Astrocyte (in vitro differentiated cells and primary cell): ENCODE measurements at places on chromosomes 4 and X. TPM values are rescaled to one million over a fixed set of nuclear protein-coding genes. Genes with fewer than 3 reads are reported as not detected.

GRCh38 chr4:87745064-87745807 lies 54.1 kb upstream of the IBSP start:
- no peak for DNase-seq

DNA sequence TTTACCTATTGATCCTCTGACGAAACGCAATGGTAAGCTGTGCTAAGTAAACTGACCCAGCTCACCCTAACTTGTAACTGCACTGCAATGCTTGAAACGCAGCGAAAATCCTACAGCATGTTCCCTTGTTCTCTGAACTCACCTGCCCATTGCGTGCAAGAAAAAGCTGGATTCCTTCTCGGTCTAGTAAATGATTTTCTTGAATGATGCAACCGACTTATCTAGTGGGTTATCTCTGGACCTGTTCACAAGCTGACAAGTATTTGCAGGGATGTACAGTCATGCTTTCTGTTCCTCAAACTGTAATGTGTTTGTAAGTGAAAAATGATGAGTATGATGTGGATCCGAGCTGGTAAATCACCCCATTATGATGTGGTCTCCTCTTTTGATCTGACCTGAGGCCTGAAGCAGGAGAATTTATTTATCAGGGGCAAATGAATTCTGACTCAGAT lies 140.1 kb downstream of the BTC start:
- DNase-seq, result peak; percentile 67

DNA sequence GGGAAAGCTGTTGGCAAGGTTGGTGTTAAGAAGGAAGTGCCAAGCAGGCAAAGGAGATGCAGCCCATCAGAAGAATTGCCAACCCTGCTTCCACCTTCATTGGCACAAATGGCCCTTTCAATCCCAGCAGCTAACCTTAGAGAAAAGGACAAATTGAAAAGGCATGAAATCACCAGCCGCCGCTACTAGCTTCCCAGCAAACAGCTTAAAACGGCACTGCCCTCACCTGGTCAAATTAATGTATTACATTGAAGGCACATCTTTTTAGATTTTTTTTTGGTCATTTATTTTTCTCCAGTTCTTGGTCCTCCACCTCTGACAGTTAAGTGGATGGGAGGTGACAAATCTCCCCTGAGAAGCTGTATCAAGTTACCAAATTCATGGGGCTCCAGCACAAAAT lies 51.0 kb upstream of the NHSL2 start:
- DNase-seq, result peak; percentile 17

GRCh38 chr4:5851637-5852301 lies 41.1 kb downstream of the CRMP1 start:
- no peak for DNase-seq

DNA sequence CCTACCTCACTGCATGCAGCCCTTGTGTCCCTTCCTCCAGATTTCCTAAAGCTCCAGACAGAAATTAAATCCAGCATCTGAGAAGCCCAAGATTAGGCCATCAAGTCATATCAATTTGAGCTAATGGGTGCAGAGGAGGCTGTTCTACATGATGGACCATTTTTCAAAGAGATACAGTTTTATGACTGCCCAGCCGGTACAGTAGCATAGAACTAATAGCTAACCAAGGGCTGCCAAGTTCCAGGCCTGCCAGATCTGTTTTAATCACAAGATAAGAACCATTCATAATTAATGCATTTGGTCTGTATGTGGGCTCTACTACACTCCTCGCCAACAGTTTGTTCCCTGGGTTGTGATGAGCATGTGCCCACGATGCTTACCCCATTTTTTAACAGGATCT lies 73.9 kb upstream of the PLAC1 start:
- DNase-seq, result no peak

DNA sequence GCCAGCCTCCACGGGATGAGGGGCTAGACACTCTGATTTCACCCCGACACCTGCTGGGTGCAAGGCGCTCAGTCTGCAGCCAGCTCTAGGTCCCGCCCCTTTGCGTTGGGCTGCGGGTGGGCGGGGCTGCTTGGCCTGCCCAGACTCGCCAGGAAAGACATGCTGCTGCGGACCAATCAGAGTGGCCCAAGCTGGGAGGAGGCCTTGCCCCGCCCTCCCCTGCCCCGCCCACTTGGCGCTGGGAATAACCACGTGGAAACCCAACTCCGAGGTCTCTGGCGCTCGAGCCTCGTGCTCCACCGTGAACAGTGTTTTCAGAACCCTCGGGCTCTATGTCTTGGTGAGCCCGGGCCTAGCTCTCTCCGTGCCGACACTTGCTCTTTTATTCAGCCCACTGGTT lies 5.3 kb upstream of the VMA21 start:
- no peak for DNase-seq

GRCh38 chr4:10656988-10657387 lies 27.6 kb downstream of the CLNK start:
- peak; percentile 69 for DNase-seq

DNA sequence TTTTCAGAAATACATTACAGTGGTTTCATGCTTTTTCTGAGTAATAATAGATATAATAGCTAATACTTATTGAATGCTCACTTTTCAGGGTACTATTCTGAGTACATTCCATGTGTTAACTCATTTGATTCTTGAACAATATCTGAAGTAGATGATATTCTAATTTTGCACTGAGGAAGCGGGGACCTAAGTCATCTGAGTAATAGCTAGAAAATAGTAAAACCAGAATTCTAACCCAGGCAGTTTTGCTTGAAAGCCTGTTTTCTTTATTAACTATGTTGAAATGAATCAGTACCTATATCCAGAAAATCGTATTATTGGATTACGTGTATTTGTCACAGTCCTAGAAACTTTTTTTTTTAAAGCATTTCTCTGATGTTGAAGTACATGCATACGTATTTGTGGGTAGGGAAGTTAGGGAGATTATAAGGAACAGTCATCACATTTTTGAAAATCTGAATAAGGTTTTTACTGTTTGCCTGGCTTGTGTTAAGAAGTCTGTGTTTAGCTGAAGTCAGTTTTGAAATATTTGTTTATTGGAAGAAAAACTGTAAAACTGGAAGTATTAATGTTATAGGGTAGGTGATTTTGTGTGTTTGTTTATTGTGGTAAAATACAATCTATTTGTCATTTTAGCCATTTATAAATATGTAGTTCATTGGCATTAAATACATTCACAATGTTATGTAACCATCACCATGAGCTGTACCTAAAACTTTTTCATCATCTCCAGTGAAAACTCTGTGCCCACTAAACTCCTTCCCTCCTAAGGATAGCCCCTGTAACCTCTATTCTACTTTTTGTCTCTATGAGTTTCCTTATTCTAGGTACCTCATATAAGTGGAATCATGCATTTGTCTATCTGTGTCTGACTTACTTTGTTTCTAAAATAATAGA lies 55.3 kb downstream of the FIP1L1 start:
- no peak for DNase-seq

- DNase-seq, result no peak
Measured at GRCh38 chr4:87044511-87045233, 109.9 kb downstream of the AFF1 start.

DNA sequence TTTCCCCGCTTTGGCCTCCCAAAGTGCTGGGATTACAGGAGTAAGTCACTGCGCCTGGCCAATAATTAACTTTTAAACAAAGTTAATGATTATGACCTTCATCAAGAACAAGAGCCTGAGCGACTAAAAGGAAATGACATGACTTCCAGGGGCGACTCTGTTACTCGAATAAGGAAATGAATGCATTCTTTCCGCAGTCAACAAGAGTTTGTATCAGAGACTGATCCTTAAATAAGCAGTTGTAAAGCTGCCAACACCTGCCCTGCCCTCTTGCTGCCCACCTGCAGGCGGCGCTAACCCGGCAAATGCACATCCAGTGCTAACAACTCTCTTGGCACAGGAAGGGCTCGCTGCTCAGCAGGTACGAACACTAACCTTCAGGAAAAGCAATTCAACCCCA lies 27.3 kb downstream of the WDR1 start:
- no peak for DNase-seq

- peak; percentile 65 for DNase-seq
Measured at GRCh38 chr4:110622841-110623717, at the start of gene PITX2. Gene PITX2 (minus strand): TSS chr4:110623077. CDS start chr4:110622460, 617 bp downstream.

DNA sequence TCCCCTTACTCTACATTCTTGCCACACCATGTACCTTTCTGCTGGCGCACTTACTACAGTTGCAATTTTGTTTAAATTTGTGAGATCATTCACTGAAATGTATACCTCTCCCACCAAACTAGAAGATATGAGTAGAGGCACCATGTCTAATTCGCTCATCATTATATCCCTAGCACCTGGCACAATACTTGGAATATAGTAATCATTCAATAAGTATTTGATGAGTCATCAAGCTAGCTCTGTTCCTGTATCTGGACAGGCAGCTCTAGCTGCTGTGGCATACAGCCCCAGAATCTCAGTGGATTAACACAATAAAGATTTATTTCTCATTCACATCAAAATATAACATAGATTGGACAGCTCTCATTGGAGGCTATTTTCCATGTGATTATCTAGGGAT lies 245.9 kb downstream of the IDS start:
- DNase-seq, result peak; percentile 47

DNA sequence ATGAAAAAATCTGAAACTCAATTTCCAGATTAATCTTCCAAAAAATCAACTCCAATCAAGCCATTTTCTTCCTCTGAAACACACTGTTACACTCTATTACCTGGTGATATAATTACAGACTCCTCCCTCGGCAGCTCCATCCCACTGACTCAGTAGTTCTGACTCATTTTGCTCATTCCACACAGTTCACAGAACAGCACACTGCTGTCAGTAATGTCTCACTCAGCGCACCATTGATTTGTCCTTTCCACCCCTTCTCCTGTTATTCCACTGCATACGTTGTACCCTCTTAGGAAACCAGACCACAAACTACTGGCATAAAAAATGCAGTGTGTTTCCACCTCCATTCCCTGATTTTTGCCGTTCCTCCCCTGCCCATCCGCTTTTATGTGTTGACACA lies 212.7 kb downstream of the SLIT2 start:
- peak; percentile 75 for DNase-seq

DNA sequence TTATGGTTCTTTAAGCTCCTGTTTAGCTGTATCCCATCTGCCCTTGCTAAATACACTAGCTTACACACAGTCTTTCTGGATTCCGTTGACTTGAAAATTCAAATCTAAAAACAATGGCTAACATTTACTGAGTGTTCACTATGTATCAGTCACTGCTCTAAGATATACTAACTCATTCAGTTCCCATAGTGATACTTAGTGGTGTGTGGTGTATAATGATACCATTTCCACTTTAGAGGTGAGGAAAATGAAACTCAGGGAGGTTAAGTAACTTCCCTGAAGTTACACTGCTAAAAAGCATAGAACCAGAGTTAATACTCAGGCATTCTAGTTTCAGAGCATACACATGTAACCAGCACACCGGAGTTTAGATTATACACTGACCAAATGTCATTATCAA lies 762.0 kb downstream of the GRID2 start:
- no peak for DNase-seq

- DNase-seq, result peak; percentile 48
Measured at GRCh38 chrX:54042609-54043021, 1.7 kb downstream of the PHF8 start.

GRCh38 chrX:136910565-136911035 lies 30.1 kb upstream of the RBMX start:
- DNase-seq, result peak; percentile 24

DNA sequence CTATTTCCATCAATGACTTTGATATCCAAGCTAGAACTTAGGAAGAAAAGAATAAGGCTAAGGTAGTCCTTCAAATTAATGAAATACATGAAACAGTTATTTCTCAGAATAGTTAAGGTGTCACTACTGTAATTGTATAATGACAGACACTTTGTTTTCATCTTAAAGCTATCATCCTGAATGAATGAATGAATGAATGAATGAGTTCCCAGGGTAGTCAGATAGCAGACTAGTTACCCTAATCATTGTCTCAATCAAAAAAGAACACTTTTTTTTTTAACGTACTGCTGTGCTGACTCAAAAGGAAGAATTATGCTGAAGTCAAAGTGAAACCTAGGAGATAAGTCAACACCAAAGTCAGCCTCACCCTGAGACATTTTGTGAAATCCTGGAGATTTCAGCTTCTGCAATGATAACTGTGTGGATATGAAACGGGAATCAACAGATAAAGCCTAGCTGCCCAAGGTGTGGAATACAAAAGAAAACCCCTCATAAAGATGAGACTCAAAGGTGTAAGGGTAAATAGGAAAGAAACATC lies 68.3 kb upstream of the CNKSR2 start:
- no peak for DNase-seq

GRCh38 chr4:153161226-153161963 lies 42.8 kb upstream of the TRIM2 start:
- DNase-seq, result peak; percentile 36

DNA sequence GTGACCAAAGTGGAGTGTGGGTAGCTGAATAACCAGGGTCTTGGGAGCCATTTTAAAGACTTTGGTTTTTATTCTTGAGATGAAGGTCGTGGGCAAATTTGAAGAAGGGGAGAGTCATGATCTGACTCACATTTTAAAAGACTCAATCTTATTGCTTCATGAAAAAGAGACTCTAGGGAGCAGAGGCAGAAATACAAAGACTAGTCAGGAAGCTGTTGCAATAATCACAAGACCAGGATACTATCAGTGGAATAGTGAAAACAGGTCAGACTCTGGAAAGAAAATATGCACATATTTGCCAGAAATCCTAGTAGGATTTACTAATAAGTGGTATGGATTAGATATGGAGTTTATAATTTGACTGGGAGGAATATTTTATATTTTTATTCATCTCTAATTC lies 448.4 kb downstream of the RAPGEF2 start:
- peak; percentile 12 for DNase-seq

DNA sequence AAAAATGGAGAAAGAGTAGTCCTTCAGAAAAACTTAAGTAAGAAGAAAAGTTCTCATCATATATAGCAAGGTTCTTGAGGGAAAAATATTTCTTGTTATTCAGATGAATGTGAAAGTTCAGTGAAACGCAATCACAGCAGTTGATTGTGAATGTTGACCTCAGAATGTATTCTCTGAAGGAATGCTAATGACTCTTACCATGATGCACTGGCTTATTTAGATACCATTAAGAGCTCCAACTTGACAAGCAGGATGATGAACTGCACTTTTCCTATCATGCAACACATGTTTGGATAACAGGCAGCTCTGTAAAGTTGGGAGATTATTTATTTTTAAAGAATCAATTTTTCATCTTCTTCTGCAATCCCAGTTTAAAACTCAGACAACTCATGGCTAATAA lies 115.5 kb upstream of the MYOZ2 start:
- DNase-seq, result peak; percentile 70

DNA sequence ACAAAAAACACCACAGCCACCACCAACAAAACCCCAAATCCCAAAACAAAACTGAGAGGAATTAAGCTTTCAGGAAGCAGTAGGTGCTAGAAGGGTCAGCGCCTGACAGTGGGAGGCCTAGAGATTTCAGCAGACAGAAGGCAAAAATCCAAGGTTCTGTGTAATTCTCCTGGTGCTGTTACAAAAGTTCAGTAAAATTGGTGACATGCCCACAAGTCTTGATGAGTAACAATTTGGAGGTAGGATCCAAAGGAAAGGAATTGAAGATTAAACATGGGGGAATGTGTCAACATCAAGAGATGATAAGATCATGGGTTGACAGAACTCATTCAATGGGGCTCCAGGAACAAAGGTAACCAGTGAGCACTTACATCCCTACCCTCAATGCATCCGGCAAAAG lies 653.8 kb upstream of the CPEB2 start:
- DNase-seq, result peak; percentile 12

Gene CPE
- total RNA-seq, result 380 and 385 TPM in 2 replicates

Gene NPY2R
- 0.09 TPM in 1 of 2 replicates, not detected in the other for total RNA-seq

Gene RIBC1
- 0.34 and 0.46 TPM in 2 replicates for total RNA-seq

Gene TBC1D19
- 10.5 and 12.6 TPM in 2 replicates for total RNA-seq

Gene DGKK
- total RNA-seq, result 0.05 TPM in 1 of 2 replicates, not detected in the other

Gene TMEM271
- 4.4 and 6.2 TPM in 2 replicates for total RNA-seq

Gene CT45A10
- total RNA-seq, result not detected in 2 replicates

Gene PWWP3B
- 3.1 and 3.3 TPM in 2 replicates for total RNA-seq

Gene HTR2C
- not detected in 2 replicates for total RNA-seq

Gene NAP1L3
- total RNA-seq, result 10.8 and 11.3 TPM in 2 replicates
